ENCODE measurements at places on chromosomes 16 and 17.
A peak's percentile ranks its signal among the peaks of the same experiment; 100 is the strongest.

DNA sequence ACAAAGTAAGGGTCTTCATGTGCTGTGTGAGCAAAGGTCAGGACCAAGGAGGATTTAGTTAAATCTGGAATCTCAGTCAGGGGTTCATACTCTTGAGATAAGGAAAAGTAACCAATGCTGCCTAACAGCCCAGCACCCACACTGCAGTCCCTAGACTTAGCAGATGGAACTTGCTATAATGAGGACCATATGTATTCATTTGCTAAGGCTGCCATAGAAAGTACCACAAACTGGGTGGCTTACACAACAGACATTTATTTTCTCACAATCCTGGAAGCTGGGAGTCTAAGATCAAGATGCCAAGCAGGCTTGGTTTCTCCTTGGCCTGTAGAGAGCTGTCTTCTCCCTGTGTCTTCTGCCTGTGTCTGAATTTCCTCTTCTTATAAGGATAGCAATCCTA lies 20.8 kb downstream of the ZP2 start:
- DNase-seq: no peak

GRCh38 chr17:29909236-29910003 lies 20.6 kb downstream of the SSH2 start:
- no peak for DNase-seq

DNA sequence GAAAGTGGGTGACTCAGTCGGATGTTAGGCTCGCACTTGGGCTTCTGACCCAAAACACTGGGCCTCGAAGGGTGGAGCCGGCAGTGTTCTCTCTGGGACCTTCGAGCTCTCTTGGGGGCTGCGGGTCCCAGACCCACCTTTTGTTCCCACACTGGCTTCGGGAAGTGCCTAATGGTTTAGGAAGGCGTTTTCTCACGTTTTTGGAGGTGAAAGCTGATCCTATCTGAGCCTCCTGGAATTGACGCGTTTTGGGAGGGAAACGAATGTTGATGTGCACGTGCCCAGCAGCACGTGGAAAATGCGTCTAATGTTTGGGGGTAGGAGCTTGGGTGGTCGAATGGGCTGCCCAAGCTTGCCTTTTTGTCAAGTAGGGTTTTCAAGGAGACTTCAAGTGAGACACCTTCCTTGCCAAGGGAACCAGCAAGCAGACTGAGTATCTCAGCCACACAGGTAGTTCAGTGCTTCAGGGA lies 666 bp downstream of the HGS start:
- no peak for DNase-seq

DNA sequence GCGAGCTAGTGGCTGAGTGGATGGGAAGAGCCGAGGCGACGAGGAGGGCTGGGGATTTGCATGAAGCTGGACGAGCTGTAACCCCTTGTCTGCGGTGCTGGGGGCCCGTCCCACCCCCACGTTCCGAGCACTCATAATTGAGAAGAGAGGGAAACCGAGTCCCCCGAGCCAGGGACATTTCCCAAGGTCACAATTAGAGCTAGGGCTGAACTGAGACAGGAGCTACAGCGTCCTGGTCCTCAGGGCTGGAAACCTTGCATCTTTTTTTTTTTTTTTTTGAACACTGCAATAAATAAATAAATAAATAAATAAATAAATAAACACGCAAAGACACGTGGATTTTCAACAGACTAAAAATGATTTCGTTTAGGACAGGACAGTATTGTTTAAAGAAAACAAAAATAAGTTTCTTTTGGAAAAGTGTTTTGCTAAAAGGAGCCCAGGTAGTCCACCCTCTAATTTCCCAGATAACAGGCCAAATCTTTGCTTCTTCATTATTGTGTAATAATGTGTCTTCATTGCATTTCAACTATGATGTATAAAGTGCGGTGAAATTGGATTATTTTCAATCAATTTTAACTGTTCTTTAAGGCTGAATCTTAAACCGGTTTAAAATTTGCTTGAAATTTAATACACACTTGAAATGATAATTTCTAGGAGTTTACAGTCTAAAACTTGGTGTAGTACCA lies 992 bp downstream of the GDPD1 start:
- no peak for DNase-seq

DNA sequence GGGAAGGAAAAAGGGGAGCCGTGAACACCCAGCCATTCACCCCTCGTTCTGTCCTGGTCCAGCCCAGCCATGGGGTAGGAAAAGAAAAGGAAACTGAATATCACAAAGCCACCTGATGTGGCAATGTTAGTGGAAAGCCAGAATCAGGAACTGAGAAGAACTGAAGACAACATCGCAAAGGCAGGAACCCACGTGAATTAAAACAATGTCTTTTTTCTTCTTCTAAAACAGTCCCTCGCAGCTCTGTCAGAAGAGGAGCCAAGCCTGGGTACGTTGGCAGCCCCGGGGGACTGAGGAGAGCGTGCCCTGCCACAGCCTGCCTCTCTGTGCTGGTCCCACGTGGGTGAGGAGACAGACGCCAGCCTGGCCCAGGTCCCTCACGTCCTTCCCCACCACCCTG lies 55.0 kb downstream of the ZNF423 start:
- no peak for DNase-seq

DNA sequence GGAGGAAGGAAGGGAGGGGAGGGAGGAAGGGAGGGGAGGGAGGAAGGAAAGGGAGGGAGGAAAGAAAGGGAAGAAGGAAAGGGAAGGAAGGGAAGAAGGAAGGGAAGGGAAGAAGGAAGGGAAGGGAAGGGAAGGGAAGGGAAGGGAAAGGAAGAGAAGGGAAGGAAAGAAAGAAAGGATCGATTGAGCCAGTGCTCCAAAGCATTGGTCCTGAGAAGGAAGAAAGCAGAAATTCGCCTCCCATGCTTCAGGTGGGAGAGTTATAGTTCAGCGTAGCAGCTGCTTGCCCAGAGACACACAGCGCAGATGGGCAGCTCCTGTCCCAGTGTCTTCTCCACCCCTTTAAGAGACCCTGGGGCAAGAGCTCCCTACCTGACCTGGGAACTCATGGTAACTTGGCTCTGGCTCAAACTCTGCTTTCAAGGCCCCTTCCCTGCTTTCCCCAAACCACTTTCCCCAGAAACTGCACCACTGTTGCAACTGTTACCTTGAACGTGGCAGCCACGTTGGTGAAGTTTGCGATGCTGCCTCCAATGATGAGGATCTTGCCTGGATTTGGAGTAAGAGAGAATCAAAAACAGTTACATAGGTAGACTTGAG lies 14.4 kb downstream of the ACLY start:
- DNase-seq: no peak

DNA sequence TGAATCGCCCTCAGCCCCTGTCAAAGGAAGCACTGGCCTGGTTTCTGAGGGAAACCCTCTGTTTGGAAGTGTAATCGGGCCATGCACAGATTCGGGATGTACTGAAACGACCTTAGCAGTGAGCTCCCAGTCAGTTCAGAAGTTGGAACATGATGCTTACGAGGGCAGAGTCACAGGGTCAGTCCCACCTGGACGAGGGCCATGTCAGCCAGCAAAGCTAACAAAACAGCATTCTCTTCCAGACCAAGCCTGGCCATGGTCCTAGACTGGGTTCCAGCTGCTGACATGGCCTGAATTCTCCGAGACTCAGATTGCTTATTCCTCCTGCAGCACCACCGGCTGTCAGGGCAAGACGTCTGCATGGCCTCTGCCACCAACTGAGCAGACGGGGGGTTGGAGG lies 192.2 kb upstream of the WSCD1 start:
- DNase-seq: no peak

- DNase-seq: no peak
These were observed 434.4 kb upstream of the ZFHX3 start for GRCh38 chr16:73482310-73482709.

GRCh38 chr16:88754912-88755744 lies 29.9 kb downstream of the PIEZO1 start:
- no peak for DNase-seq

GRCh38 chr17:78214016-78214705 lies at the start of gene BIRC5:
Gene BIRC5 (plus strand): TSS chr17:78214253. CDS start chr17:78214317, 64 bp downstream.
- peak; percentile 84 for DNase-seq

DNA sequence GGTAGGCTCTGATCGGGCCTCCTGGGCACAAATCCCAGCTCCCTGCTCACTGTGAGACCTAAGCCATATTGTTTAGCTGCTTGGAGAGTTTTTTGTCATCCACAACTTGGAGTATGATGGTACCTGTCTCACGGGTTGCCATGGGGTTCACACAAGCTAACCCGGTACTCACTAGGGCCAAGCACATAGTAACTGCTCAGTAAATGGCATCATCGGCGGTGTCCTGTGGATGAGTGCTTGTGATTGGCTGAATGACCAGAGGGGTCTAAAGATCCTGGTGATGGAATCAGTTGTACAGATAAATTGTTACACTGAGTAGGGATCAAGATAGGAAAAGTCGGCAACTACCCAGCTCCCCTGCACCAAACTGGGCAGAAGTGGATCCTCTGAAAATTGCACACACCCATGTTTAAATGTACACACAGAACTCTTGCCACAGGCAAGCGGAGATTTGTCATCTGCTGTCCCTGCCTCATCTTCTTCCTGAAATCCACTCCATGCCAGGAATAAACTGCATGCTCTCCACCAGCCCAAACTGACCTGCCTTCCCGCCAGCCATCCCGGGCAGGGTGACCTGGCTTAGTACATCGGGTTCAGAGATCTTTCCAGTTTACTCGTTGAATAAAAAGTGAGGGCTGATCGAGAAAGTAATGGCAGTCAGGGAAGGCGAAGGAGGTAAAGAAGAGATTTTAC lies 6.5 kb downstream of the MAPT start:
- DNase-seq: no peak

DNA sequence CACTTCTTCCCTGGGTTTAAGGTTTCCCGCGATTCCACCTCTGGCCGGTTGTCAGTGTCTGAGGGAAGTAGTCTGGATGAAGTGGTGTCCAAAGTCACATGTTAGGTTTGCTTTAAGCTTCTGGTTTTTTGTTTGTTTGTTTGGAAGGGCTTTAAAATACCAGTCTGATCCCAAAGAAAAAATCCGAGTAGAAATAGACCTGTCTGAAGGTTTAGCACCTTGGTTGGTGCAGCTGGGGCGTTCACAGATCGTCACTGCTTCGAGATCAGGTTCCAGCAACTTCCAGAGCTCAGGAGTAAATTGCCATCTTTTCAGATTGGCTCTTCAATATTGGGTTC lies 567 bp downstream of the TMEM97 start:
- no peak for DNase-seq

- no peak for DNase-seq
These were observed 178.0 kb downstream of the RPTOR start for GRCh38 chr17:80722661-80723060.

GRCh38 chr17:42178817-42179216 lies 2.1 kb downstream of the KCNH4 start:
- no peak for DNase-seq

DNA sequence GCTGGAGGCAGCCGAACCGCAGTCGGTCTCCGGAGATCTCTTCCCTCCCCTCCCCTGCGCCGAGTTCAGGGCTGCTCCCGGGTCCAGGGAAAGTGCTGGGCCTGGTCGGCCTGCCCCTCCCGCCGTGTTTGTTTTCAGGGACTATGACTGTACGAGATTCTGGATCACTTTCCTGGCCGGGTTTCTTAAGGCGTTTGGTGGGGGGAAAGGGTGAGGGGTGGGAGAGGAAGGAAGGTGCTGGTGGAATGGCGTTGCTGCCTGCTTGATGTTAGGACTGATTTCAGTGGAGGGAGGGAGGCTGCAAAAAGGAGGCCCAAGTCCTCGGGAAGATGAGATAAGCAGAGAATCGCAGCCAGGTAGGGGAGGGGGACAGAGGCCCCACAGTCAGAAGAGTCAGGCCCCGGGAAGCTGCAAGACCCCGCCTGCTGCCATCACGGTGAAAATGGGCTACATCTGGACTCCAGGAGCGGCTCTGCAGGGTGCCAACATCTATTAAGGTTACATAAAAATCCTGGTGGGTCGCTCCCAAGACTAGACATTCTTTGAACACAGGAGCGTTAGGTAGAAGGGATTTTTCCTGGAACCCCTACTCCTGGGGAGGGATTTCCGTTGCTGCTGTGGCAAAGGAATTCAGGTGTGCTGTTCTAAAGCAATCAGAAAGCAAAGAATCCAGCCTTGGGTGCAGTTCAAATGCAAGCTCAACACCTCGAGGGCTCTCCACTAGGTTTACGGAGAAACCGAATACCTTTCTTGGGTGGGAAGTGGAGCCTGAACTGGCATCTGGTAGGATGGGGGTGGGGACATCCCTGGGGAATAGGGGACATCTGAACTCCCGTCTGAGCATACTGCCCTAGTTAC lies 1.2 kb downstream of the ARHGAP44 start:
- no peak for DNase-seq

DNA sequence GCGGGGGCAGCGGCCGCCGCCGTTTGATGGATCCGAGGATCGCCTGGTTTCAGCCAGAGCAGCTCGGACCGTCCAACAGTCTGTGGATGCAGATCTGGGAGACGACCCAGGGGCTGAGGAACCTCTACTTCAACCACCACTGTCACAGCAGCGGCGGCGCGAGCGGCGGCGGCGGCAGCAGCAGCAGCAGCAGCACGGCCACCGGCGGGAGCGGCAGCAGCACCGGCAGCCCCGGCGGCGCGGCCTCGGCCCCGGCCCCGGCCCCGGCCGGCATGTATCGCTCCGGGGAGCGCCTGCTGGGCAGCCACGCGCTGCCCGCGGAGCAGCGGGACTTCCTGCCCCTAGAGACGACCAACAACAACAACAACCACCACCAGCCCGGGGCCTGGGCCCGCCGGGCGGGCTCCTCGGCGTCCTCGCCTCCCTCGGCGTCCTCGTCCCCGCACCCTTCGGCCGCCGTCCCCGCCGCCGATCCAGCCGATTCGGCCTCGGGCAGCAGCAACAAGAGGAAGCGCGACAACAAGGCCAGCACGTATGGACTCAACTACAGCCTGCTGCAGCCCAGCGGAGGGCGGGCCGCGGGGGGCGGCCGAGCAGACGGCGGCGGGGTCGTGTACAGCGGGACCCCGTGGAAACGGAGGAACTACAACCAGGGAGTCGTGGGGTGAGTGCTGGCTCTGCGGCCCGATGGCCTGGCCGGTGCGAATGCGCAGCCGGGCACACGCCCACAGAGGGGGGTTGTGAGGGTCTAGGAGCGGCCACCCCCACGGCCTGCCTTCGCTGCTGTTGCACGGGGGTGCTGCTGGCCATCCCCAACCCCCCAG lies 702 bp downstream of the TENT4B start:
- DNase-seq: peak; percentile 28

DNA sequence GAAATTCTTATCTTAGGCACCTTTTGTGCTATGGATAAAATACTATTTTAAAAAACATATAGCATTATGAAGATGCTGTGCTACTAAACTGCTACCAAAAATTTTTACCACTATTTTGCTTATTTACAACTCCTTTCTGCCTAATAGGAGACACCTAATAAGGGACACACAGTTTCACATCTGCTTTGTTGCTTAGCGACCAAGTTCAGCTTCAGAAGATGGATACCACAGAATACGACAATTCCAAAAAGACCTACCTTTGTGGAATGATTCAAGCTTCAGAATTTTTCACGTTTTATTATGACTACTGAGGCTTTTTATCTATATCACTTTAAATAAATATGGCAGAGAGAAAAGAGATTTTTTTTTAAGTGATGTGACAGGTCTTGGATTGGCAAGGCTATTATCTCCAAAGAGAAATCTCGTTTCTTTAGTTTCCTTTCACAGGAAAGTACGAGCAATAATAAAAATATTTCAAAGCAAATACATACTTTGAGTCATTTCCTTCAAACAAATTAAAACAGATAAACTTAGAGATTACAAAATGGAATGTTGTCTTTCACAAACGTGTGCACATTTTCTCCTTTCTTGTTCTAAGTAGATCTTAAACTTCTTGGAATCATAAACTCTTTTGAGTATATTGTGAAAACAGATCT lies 35.4 kb downstream of the SPAG9 start:
- no peak for DNase-seq

GRCh38 chr17:7383742-7384488 lies 3.0 kb downstream of the TNK1 start:
- DNase-seq: peak; percentile 58

Data from progenitor cell of endocrine pancreas (in vitro differentiated cells).